ENCODE measurements at places on chromosomes 1 and 21.

DNA sequence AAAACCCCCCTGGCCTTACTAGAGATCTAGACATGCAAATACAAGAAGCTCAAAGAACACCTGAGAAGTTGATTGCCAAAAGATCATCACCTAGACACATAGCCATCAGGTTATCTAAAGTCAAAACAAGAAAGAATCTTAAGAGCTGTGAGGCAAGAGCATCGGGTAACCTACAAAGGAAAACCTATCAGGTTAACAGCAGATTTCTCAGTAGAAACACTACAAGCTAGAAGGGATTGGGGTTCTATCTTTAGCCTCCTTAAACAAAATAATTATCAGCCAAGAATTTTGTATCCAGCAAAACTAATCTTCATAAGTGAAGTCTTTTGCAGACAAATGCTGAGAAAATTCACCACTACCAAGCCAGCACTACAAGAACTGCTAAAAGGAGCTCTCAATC lies 12.2 kb upstream of the SPRR2F start:
- no peak for DNase-seq

- DNase-seq, result no peak
Measured at GRCh38 chr21:15057285-15057684, 7.5 kb downstream of the NRIP1 start.

DNA sequence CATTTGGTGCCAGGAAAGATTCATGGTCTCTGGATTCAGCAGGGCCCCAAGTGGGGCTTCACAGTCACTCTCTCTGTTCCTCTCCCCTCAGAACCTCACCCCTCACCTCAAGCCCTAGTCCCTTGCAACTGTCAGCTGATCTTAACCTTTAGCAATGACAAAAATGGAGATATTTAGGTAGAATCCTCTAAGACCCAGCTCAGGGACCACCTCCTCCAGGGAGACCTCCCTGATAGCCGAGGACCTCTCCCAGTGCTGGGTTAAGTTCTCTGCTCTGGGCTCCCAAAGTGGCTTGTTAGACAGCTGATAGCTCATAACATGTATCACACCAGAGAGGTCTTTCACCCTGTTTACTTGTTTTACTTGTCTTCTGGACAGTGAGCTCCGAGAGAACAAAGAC lies 257.6 kb upstream of the KIAA0040 start:
- DNase-seq, result no peak

GRCh38 chr1:236253918-236254637 lies 27.7 kb downstream of the ERO1B start:
- no peak for DNase-seq

DNA sequence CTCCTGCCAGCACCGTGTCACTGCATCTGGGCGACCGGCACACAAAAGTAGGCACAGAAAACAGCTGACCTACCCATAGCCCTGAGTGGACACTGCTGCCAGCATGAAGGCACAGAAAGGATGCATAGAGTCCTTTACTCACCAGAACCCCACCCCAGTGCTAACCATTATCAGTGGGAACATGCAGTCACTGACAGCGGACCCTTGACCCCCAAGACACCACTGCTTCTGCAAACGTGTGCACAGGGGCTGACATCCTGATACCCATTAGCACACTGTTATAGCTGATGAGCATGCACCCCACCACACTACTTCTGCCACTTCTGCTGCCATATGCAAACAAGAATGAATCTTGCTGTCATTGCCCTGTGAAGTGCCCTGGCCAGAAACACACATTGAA lies 953.0 kb upstream of the NCAM2 start:
- no peak for DNase-seq

GRCh38 chr1:12486401-12487005 lies 131.5 kb downstream of the DHRS3 start:
- no peak for DNase-seq

DNA sequence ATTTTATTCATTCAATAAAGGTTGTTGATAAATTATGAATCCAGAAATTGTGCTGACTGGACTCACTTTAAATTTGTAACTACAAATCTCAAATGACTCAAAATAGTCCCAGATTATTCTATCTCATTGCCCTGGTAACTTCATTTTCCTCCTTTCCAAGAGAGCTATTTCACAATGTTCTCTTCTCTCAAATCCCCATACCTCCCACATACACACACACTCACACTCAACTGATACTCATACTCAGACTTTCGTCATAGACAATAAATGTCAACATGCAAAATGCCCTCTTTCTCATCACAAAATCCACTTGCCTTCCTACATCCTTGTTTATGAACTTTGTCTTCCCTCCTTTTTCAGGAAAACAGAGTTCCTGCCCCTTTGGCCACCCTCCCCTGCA lies 33.3 kb downstream of the EXTL2 start:
- DNase-seq, result no peak

DNA sequence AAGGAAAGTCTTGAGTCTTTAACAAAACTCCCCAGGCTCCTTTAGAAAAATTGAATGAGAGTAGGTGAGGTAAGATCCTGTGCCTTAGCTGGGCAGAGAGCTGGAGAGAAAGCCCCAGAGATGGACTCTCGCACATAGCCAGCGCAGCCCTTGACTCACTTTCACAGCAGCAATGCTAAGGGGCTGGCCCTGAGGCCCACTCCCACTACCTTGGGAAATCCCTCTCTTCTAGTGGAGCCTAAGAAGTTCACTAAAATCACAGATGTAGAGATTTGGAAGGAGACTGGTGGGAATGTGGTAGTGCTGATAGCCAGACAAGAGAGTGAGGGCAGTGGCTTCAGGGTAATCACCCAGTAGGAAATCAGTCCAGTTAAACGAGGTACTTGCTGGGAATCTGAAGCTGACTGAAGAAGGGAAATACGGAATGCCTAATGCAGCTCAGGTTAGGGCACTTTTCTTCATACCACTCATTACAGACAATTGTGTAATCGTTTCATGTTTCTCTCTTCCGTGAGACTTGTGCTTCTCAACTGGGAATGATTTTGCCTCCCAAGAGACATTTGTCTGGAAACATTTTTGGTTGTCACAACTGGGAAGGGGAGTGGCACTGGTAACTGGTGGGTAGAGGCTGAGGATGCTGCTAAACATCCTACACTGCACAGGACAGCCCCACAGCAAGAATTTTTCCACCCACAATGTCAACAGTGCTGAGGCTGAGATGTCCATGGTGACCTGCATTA lies 42.4 kb upstream of the LRRC8C start:
- DNase-seq, result no peak

DNA sequence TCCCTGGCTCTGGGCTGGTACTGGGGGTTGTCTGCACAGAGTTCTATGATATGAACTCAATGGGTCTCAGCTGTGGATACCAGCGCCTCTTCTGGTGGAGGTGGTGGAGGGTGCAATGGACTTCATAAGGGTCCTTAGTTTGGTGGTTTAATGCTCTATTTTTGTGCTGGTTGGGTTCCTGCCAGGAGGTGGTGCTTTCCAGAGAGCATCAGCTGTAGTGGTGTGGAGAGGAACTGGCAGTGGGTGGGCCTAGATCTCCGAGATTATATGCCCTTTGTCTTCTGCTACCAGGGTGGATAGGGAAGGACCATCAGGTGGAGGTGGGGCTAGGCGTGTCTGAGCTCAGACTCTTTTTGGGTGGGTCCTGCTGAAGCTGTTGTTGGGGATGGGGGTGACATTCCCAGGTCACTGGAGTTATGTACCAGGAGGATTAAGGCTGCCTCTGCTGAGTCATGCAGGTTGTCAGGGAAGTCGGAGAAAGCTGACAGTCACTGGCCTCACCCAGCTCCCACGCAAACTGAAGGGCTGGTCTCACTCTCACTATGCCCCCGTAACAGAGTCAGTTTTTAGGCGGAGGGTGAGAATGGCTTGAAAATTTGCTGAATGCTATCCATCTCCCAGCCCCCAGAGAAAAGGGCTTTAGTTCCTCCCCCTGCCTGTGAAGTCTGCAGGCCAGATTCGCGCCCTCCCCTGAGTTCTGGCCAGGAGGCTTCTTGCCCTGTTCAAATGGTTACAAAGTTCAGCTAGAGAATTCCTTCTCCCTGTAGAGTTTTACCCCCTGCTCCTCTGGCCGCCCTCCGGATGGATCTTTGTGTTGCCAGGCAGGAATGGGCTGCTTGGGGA lies 902.9 kb downstream of the LTN1 start:
- DNase-seq, result no peak

GRCh38 chr1:236516929-236517704 lies 6.7 kb upstream of the LGALS8 start:
- DNase-seq, result peak; percentile 63

- DNase-seq, result no peak
Measured at GRCh38 chr21:37717534-37717933, 198.7 kb downstream of the KCNJ6 start.

GRCh38 chr21:14691914-14692313 lies 145.8 kb upstream of the SAMSN1 start:
- no peak for DNase-seq

GRCh38 chr1:68409426-68409825 lies 40.3 kb downstream of the RPE65 start:
- DNase-seq, result no peak

GRCh38 chr1:2636733-2637132 lies 3.9 kb upstream of the MMEL1 start:
- no peak for DNase-seq

GRCh38 chr1:177935638-177936415 lies 34.0 kb downstream of the SEC16B start:
- peak; percentile 18 for DNase-seq

DNA sequence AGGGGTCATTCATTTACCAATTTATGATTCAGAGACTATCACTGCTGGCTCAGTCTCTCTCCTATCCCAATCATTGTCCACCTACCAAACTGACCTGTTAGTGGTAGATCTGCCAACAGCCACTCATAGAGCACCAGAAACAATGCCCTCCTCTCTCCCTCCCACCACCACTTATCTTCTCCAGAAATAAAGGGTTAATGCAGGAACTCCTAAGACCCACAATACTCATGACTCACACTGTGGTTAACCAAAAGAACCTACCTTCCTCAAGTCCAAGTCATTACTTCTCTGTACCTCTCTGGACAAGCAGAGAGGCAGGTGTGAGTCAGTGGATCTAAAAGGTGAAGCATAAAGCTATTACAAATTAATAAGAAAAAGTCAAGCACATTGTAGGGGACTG lies 40.9 kb upstream of the CAMK1G start:
- DNase-seq, result peak; percentile 83

GRCh38 chr1:47434051-47434842 lies 3.6 kb upstream of the FOXD2 start:
- no peak for DNase-seq

DNA sequence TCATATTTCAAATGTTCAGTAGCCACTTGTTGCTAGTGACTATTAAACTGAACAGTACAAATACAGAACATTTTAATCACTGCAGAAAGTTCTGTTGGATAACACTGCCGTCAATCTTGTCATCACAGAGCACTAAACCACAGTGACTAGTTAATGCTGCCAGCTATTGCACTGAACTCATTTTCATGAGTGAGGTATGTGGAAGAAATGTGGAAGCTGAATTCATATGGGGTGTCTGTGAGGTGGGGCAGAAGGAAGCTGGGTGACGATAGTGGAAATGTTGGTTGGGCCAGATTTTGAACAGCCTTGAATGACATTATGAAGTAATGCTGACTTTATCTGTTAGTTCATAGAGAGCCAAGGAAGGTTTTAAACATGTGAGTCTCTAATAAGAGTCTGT lies 49.6 kb downstream of the OSBPL9 start:
- no peak for DNase-seq

DNA sequence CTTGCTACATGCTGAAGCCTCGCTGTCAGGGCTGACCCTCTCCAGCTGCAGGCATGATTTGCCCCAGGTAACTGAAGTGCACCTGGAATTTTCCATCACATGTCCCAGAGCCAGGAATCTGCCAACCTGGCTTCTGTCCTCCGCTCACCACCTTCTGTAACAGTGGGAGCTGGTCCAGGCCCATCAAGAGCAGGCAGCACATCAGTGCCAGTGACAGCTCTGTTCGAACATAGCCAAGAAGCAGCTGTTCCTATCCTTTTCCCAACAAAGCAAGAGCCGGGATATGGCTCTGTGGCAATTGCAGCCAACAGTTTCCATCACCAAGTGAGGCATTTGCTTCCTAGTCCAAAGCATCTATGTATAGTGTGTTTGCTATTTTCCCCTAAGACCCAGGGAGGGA lies 42.2 kb upstream of the KANK4 start:
- DNase-seq, result no peak

- DNase-seq, result no peak
Measured at GRCh38 chr1:237287876-237288521, 246.0 kb downstream of the RYR2 start.

- peak; percentile 75 for DNase-seq
Measured at GRCh38 chr1:6108937-6109614, 63.4 kb downstream of the KCNAB2 start.

GRCh38 chr1:30896905-30897304 lies 11.7 kb downstream of the SDC3 start:
- DNase-seq, result no peak

DNA sequence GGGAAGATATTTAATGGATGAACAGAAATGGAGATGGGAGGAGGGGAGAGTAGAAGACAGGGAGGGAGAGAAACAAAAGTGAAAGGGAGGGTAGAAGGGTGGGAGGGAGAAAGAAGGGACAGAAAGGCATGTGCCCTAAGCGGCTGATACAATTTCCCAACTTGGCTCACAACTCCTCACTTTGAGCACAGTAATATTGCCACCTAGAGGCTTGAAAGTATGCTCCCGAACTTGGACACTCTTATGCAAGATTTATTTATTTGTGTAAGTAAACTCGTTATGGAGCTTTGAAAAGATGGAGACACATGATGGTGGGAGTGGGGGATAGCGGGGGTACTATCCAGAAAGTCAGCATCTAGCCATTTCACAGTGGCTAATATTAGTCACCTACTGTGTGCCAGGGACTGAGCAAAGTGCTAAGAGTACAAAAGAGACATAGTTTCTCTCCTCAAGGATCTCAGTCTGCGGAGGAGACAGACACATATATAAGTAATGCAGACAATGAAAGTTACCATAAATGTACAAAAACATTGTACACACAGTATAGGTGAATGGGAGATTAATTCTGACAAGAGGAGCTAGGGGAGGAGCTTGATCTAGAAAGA lies 189.7 kb downstream of the SEC16B start:
- peak; percentile 48 for DNase-seq

- DNase-seq, result no peak
Measured at GRCh38 chr1:57820356-57821095, 396.7 kb upstream of the DAB1 start.

- peak; percentile 61 for DNase-seq
Measured at GRCh38 chr1:65209005-65209885, 61.2 kb downstream of the AK4 start.

- DNase-seq, result no peak
Measured at GRCh38 chr1:19775317-19775716, 24.4 kb downstream of the TMCO4 start.

DNA sequence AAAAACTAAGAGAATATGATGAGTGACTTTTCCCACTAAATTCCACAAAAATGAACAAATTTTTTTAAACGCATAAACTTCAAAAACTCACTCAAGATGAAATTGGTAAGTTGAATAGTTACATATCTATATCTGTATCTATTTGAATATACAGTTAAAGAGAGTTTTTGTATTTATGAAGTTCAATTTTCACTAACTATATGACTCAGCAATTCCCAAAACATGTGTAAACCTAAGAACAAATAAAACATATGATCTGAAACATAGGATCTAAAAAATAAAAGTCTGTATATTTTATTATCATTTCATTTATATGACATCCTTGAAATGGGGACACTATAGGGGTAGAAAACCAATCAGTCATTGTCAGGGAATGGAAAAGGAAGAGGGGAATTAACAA lies 105.7 kb upstream of the SNX7 start:
- DNase-seq, result no peak
